T follicular helper cell (primary cell): ENCODE measurements at places on chromosomes 11 and 22.

DNA sequence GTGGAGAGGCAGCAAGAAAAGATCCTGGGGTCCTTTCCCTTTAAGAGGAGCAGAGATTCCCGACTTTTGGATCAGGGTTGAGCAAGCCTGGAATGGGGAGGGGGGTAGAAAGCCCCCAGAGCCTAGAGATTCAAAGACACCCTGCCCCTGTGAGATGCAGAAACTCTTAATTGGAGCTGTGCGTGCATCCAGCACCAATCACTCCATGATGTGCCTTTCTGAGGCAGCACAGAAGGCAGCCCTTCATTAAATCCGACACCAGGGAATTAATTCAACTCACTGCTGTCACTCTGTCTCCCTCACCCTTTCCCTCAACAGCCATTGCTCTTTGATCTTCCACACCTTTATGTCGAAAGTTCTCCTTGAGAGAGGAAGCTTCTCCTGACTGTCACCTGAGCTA, 43.0 kb downstream of the DSCAML1 start:
- DNase-seq = no peak

DNA sequence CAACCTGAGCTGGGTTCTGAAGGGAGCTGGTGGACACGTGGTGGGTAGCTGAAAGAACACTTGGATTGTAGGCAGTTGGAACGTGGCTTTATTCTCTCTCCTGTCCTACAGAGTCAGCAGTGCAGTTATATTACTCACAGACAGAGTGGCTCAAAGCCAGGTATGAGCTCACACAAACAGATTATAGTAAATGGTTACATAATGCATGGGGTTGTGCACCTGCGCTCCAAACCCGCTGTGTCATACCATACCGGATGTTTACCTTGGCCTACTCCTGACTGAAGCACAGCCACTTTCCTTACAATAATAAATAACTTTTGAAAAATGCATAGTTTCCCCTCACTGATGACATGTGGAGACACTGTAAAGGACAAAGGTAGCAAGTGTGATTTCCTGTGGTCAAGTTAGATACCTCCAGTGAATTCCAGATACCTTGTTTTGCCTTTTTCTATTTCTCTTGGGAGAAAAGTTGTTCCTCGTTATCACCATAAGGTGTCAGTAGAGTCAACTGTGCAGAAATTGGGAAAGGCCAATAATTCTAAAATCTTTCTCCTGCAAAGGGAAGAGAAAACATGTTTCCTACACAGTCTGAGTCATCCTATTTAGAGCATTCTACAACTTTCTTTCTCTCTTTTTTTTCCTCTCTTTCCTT, 13.5 kb downstream of the MS4A6A start:
- no peak for DNase-seq

GRCh38 chr22:19797086-19798002, 36.8 kb downstream of the TBX1 start:
- no peak for DNase-seq

DNA sequence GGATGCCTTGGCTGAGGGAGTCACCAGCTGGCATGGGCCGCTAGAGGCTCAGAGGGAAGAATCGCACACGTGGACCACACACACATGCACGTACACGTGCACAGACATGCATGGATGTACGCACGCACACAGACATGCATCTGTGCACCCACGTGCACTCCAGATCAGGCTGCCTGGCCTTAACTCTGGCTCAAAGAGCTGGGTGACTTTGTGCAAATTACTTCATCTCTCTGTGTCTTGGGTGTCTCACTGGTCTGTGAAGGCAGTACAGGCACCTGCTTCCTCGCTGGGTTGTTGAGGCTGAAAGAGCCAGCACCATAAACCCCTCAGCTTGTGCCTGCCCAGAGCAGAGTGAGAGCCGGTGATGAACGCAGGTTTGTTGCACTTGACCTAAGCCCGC, 28.7 kb downstream of the TMPRSS6 start:
- no peak for DNase-seq

GRCh38 chr11:12121011-12121410, 10.6 kb downstream of the MICAL2 start:
- DNase-seq = no peak

DNA sequence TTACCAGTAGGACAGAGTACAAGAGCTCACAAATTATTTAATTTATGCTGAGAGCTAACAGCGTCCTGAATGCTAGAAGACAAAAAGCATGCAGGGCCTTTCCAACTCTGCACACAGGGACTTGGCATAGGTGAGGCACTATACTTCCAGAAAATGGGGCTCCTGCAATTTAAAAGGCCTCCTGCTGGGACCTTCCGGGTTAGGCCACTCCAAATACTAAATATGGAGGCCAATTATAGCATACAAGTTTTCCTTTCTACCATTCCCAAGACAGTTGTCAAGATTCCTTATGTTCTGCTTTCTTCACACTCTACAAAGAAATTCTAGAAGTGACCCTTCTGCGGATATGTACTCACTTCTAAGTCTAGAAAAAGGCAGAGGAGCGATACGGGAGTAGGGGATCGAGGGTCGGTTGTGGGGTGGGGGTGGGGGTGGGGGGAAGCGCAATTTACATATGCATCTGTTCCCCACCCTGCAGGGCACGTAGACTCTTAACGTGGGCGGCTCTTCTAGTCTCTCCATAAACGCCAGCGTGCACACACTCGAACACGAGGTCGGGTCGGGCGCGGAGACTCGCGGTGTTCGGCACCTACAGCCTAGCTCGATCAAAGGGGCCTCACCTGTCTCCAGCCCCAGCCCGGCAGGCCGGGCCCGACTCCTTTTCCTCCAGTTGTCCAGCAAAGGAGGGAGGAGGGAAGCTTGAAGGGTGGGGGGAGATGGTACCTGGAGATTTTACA, 728 bp downstream of the DCUN1D5 start:
- no peak for DNase-seq

GRCh38 chr11:33214767-33215166, 42.4 kb upstream of the HIPK3 start:
- DNase-seq = no peak

- DNase-seq = no peak
Measured at GRCh38 chr22:46761539-46762237, 762 bp upstream of the TBC1D22A start.

DNA sequence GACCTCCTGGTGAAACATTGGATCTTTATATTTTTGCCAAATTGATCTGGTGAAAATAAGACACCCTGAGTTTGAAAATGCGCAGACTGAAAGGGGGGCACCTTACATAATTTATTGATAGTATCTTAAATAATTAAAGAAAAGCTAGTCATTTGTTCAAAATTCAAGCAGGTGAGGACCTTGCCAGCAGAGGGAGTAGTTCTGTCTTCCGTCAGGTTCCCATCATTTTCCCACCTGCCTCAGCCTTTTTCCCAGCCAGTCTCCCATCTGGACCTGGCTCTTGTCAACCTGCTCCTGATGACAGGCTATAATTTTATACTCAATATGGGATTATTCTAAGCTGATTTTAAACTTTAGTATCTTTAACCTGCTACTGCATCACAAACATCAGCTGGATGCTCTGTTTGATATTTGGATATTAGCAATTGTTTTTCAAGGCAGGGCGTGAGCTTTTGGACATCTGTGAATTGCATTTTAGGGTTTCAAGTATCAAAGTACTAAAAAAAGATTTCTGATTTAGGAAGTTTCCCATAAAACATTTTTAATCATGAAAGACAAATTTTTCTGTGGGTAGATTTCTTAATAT, 132.0 kb downstream of the ELP4 start:
- DNase-seq = no peak

DNA sequence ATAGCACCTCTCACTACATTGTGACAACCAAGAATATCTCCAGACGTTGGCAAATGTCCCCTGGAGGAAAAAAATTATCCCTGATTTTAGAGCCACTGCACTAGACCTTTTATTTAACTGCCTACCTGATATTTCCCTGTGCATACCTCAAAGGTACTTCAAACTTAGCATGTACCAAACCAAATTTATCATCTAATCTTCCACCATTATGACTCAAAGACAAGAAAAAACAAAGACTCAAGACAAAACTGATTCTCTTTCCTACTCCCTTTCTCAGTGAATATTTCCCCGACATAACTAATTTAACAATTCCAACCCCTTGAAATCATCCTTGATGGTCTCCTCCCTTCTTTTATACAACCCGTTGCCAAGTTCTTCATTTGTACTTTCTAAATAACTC, 136.0 kb downstream of the CCDC81 start:
- no peak for DNase-seq

GRCh38 chr11:88353835-88354496, 16.4 kb upstream of the CTSC start:
- DNase-seq = no peak

GRCh38 chr11:11615086-11615485, 6.7 kb downstream of the GALNT18 start:
- DNase-seq = no peak

DNA sequence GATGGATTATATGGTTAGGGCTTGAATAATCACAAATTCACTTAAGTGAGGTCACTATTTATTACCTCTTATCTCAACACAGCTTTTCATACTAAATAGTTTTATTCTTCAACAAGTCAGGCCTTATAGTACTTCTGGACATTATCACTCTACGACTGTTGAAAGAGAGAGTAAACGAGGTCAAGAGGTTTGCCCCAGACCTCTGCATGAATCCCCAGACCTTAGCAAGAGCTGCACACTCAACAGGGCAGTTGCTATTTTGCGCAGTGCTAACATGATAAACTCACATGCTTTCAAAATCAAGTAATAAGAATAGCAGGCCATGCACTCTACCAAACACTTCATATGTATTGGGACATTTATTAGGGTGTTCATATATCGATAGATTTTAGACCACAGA, 60.5 kb downstream of the DDI1 start:
- DNase-seq = no peak

DNA sequence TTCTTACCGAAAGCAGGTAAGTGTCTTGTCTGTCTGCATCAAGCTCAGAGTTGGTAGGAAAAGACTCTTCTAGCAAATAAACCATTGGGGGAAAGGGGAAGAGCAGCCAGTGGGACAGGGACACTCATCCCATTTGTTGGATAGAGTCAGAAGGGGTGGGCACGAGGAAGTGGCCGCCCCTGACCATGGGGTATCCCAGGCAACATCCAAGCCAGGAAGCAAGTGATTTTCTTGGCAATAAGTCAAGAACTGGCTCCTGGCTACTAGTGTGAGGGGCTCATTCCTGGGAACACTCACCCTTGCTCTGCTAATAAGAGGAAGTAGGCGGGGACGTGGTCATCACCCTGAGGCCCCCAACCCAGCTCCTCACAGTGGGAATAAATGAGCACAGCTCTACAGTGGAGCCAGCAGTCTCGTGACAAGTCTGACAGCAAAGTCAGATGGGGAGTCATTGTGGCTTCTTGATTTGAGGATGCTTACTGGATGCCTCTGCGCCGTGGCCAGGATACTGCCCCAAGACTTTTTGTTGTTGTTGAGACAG, 6.7 kb downstream of the SLC25A18 start:
- DNase-seq = no peak

- DNase-seq = no peak
Measured at GRCh38 chr11:1218256-1218787, 4.5 kb upstream of the MUC5B start.

DNA sequence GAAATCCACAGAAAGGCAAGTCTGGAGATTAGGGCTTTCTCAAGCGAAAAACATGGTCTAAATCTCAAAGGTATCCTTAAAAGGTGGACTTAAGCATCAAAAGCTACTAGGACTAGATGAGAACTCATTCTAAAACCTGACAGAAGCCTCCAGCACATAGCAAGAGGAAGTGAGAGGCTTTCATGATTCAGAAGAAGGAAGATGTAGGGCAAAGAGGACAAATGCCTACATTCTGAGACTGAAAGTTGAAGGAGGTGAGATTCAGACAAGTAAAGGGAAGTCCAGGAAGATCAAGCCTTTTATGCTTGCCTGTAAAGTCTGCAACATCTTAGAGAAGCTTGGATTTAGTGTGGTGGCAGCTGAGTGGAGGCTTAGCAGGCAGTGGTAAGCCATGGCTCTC, 98.9 kb downstream of the PGR start:
- DNase-seq = no peak

GRCh38 chr11:103125462-103125861, 16.2 kb downstream of the DYNC2H1 start:
- no peak for DNase-seq

GRCh38 chr22:30701872-30702271, 7.2 kb downstream of the OSBP2 start:
- DNase-seq = no peak

GRCh38 chr11:76210931-76211851, 4.9 kb upstream of the WNT11 start:
- DNase-seq = no peak

DNA sequence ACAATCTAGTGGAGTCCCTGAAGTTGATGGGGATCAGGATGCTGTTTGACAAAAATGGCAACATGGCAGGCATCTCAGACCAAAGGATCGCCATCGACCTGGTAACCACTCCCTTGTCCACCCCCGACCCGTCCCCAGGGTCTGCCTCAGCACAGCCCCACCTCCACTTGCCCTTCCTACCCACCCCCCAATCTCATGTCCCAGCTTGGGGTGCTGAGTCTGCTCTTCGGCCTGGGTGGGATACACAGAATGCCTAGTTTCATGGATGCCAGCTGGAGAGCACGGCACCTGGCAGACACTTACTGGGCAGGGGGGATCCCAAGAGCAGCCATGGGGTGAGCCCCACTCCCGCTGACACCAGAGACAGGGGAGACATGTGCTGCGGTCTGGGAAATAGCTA, 12.1 kb downstream of the SERPIND1 start:
- no peak for DNase-seq

DNA sequence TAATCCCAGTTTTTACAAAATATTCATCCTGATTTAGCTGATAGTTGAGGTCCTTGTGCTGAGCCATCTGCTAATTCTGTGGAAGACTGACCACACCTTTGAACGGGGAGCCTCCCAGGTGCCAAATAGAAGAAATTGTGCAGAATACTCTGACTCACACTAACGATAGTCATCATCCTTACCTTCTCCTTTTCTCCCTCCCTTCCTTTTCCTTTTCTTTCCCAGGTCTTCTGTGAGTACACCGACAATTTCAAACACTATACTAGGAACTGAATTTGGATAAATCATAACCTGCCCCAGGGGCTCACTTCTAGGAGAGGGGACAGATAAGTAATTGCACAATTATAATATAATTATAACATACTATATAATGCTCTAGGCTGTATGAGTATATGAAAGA, 73.1 kb upstream of the CTSC start:
- DNase-seq = no peak

- DNase-seq = no peak
Measured at GRCh38 chr22:31995807-31996206, 47.3 kb upstream of the SLC5A1 start.

GRCh38 chr11:46367244-46367915, 14.1 kb upstream of the MDK start:
- peak; percentile 63 for DNase-seq

- DNase-seq = no peak
Measured at GRCh38 chr11:7534042-7534378, 20.2 kb downstream of the PPFIBP2 start.

DNA sequence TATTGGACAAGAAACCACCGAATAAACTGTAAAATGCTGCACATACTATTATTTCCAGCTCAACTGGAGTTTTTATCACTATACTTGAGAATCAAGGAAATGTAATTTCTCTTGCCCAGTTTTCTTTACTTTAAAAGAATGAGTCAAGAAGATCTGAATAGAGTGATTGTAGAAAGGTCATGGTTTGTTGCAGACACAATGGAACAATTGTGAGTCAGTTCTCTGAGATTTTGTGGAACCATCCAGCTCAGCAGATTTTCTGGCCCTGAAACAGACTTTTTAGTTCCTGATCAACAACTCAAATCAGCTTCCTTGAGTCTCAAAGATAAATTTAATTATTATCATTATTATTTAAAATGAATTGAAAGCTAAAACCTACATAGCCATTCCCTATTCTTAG, 1.3 kb downstream of the TCN1 start:
- no peak for DNase-seq
